ENCODE measurements at places on chromosomes 1 and 21.

- no peak for DNase-seq
Measured at GRCh38 chr1:206952171-206952570, 5.9 kb upstream of the PIGR start.

GRCh38 chr1:197769287-197769686, 6.0 kb downstream of the DENND1B start:
- no peak for DNase-seq

DNA sequence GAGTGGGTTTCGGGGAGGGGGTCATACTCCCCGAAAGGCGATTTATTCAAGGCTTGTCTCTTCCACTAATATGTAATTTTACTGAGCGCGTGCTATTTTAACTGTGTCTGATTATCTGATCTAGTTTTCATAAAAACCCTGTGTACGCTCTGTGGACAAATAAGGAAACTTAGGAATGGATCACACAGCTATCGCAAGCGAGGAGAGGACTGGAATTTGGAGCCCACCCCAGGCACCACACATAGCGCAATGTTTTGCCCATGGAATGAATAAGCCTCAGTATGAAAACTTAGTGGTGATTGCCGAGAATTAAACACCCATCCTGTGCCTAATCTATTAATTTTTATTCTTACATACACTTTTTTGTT, 9.8 kb upstream of the RAB42 start:
- no peak for DNase-seq

DNA sequence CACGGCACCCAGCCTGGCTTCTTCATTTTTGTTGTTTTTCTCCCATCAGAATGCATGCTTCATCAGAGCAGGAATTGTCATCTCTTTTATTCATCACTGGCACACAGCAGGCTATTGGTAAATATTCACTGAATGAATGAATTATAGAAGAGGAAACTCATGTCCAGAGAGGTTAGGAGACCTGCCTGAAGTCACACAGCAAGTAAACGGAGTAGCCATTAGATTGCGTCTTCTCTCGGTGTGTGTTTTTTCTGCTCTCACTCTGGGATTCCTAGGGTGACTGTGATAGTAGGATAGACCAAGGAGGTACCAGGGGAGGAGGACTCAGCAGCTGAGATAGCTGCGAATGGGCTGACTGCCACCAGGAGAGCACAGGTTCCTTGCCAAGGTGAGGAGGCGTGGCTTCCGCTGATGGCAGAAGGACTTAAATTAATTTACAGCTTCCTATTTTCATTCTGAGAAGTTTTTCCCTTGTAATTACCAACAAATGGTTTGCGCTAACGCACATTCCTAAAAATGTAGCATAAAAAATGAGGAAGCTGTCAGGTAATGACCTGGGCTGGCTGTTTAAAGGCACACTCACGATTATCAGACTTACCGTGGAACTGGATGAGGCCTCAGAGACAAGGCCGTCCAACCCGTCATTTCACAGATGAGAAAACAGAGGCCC, 4.5 kb upstream of the NCMAP start:
- no peak for DNase-seq

DNA sequence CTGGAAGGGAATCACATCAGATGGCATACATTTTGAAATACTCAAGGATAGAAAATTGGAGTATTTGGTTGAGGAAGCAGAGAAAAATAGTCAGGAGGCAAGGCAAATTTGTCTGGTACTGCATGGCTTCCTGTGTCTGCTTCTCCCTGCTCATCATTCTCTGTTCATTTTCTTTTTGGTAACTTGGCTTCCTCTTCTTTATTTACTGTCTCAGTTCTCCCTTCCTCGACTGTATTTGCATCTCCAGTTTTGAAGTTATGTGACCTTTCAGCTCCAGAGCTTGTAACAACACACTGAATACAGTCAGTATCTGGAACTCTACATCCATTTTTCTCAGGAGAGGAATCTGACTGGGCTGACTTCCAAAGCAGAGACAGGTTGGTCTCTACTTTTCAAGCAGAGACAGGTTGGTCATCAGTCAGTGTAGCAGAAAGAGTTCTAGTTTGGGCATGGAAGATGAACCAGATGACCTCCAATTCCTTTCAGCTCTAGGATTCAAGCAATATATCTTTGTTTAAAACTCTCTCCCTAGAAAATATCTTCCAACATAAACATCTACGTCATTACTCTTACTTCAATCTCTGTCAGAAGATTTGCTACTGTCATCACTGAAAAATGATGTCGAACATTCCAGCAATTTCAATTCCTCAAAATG, 571.2 kb downstream of the ADGRL2 start:
- DNase-seq: no peak
